ENCODE measurements at places on chromosomes 6 and 20.

GRCh38 chr20:56032251-56032650 lies 26.9 kb upstream of the CBLN4 start:
- DNase-seq: no peak

- no peak for DNase-seq
These were observed 182.6 kb upstream of the JAG1 start for GRCh38 chr20:10856237-10857015.

GRCh38 chr6:39302011-39302410 lies 12.2 kb downstream of the KCNK17 start:
- no peak for DNase-seq

DNA sequence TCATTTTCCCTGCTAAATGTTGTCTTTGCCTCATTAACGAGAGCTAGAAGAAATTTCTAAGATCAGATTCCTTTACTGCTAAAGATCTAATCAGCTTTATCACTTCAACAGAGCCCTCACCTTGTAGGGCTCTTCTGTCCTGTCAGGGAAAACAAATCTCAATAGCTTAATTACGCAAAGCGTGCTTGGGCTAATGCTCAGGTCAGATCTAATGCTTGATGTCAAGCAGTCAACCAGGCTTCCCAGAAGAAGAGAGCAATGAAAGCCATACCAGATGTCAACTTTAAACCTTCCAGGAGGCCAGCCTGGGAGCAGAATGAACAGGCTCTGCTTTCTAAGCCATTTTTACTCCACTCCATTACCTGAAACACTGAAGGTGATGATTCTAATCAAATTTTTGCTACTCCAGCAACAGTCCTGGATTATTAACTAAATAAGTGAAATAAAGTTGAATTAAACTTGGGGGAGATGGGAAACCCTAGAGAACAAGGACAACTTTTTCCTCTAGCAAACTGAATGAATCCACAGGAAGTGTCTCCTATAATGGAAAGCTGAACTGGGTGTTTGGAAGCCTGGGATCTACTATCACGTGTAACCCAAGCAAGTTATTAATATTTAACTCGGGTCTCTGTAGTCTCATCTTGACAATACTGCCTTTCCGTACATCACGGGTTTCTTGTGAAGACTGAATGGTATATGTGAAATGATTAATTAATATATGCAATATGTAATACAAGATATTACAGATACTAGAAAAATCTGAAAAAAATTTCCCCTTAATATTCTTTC lies 273.7 kb downstream of the PTPRK start:
- DNase-seq: no peak

DNA sequence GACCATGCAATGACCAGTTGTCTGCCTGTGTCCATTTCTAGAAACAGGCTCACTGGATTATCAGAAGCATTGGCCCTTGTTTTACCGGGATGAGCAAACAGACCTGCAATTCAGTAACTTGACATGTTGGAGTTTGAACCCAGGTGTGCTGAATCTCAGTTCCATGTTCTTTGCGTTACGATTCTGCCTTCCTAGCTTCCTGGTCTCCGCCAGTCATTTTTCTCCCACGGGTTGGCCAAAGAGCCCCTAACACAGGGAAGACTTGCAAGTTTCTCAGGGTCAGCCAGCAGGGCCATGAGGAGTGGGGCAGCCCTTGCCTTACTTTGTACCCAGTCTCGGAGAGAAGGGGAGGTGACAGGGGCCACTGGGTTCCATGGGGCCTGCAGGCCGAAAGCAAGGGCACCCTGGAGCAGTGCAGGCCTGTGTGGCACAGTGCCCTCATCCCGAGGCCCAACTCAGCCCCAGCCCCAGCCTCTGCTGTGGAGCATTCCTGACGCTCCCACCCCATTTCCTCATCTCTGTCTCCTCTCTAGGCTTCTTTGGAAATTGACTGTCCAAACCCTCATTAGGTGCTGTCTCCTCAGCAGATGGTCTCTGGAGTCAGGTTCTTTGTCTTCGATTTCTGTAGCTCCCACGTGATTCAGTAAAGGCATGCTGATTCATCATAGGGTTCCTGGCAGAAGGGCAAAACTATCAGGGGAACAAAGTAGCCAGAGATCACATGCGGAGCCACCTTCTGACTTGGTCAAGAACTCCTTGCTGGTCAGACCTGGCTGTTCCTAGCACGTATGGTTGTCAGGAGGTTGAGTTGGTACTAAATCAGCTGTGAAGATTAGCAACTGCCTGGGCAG lies 23.6 kb downstream of the CDS2 start:
- no peak for DNase-seq

DNA sequence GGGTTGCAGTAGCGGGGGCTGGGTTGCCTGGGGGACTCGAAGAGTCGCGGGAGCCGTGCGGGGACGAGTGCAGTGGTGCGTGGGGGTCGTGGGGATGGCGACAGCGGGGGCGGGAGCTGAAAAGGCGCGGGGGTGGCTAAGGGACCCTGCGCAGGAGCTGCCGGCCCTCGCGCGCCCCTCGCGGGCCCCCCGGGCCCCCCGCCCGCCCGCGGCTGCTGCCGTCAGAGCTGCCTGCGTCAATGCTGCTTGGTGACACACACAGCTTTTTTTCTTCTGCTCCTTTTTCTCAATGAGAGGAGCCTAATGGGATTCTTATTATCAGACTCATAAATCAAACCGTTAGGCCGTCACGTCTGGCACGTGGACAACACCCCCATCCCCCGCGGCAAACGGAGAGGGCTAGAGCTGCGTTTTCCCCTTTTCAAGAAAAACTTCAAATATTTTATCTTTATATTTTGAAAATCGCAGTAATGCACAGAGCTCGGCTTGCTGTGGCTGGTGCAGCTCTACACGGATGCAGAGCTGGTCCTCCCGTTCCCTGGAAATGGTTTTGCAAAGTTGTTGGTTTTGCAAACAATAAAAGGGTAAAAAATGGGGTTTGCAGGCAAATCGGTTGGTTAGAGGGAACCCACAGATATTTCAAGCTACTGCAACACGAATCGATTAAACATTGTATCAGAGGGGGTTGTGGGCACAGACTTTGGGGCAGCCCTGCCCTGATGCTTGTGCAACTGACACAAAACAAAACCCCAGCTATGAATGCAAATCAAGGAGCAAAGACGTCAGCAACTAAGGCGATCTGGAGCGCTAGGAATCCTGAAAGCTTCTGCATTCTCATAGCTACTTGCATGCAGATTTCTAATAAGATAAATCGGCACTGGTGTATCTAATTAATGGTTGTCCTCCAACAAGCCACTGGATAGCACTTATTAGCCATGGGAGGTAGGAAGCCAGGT lies 161.4 kb downstream of the TBXT start:
- DNase-seq: peak; percentile 39

DNA sequence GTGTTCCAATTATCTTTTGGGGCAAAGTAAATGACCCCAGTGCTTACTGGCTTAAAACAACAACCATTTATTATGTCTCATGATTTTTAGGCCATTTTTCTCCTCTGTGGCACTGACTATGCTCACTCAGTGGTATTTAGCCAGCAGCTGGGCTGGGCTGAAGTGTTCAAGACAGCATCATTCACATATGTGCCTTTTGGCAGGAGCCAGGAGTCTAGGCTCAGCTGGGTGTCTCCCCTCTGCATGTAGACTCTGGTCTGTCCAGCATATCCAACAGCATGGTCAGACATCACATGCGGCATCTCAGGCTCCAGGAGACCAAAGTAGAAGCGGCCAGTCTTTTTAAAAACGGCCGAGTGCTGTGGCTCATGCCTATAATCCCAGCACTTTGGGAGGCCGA lies 120.3 kb upstream of the TOP1 start:
- DNase-seq: no peak

DNA sequence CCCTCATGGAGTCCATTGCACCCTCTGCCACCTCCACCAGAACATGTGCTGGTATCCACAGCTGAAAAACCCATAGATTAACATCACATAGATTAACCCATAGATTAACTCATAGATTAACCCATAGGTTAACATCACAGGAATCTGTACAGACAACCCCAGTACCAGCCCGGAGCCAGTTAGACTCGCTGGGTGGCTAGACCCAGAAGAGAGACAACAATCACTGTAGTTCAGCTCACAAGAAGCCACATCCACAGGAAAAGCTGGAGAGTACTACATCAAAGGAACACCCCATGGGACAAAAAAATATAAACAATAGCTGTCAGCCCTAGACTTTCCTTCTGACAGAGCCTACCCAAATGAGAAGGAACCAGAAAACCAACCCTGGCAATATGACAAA lies 25.1 kb downstream of the SERPINB9 start:
- no peak for DNase-seq

GRCh38 chr6:75219263-75219662 lies 13.4 kb upstream of the COL12A1 start:
- DNase-seq: no peak

GRCh38 chr6:8731874-8732273 lies 296.5 kb upstream of the SLC35B3 start:
- DNase-seq: no peak

DNA sequence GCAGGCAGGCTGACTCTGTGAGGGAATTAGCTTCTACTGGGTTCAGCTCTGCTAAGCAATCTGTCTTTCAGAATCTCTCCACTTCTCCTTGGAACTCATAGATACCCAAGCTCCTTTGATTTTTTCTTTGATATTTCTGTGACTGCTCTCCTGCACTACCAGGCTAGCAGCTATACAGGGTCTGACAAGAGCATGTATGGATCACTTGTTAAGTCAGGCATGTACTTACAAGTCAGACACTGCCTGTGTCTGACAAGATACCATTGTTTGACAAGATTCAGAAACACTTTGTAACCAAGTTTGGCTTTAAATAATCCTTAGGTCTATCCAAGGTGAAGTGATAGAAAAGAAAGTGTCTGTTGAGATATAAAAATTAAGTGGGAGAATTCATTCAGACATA lies 79.5 kb downstream of the SESN1 start:
- no peak for DNase-seq

- DNase-seq: peak; percentile 55
These were observed 155.6 kb upstream of the SNX9 start for GRCh38 chr6:157667211-157668008.

GRCh38 chr20:10682939-10683338 lies 9.1 kb upstream of the JAG1 start:
- no peak for DNase-seq

Measured in substantia nigra (tissue), 51 donors.